ENCODE measurements at places on chromosomes 3 and 15.

- DNase-seq = no peak
Measured at GRCh38 chr3:188749010-188749617, 422.7 kb upstream of the TPRG1 start.

- no peak for DNase-seq
Measured at GRCh38 chr3:155730843-155731242, 14.0 kb downstream of the PLCH1 start.

DNA sequence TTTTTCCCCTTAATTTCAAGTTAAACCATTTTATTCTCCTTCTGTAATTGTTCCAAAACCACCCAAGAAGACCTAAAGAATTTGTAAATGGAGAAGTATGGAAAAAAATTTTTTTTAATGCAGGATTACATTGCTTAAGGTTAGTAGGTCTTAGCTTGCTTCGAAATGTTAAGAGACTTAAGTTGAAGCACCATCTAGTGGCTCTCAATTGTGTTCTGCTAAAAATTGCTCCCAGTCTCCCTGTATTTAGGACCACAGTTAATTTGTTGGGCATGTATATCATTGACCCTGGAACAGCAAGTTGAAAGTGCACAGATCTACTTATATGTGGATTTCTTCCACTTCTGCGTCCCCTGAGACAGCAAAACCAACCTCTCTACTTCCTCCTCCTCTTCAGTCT is 32.4 kb downstream of the CD200R1L start:
- DNase-seq = no peak

- no peak for DNase-seq
Measured at GRCh38 chr15:83129791-83130190, 22.3 kb downstream of the TM6SF1 start.

- DNase-seq = no peak
Measured at GRCh38 chr3:53354945-53355498, 7.7 kb upstream of the DCP1A start.

DNA sequence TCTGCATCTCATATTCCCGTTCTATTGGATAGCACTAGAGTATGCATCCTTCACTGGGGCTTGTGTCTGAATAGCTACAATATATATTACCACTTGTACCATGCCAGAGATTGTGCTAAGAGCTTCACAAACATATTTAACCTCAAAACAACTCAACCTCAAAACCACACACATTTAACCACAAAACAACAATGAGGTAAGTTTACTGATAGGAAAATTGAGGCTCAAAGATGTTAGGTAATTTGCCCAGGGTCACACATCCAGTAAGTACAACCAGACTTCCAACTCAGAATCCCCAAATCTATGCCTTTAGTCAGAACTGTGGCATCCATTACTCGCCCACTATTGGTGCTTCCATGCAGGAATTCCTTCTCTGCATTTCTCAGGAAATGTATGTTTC is 220.0 kb downstream of the FAM43A start:
- DNase-seq = no peak

DNA sequence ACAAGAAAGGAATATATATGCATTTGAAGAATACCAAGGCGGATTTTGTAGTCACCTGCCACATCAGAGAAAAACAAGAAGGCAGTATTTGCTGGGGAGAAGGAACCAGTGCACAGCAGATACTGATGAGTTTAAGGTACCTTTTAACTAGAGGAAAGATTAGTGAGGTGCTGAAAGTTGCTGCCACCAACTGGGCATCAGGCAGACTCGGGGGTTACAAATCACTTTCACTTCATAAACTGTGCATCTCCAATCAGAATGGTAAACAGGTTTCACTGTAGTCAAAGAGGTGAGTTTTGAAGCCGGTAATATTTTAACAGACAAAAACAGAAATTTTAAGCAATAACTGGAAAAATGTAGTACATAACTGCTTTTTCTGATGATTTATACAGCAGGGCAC is 4.1 kb downstream of the FBN1 start:
- DNase-seq = no peak

- no peak for DNase-seq
Measured at GRCh38 chr15:85417276-85417675, 36.9 kb downstream of the AKAP13 start.

Data from SHP77 (cell line).